Activated T-helper 2 cell treated with anti-CD3 and anti-CD28 coated beads, Interferon-gamma antibody, Interleukin-2, Interleukin-4, amounts not matched to agents 10 μg/mL and 5 μg/mL and 100 μg/mL, durations not matched to agents 14 hours and 24 hours and 36 hours (primary cell): ENCODE measurements at places on chromosomes 11 and 22. TPM values are rescaled to one million over a fixed set of nuclear protein-coding genes. Genes with fewer than 3 reads are reported as not detected.

- no peak for DNase-seq
Measured at GRCh38 chr22:22927888-22928665, 40.5 kb downstream of the IGLL5 start.

DNA sequence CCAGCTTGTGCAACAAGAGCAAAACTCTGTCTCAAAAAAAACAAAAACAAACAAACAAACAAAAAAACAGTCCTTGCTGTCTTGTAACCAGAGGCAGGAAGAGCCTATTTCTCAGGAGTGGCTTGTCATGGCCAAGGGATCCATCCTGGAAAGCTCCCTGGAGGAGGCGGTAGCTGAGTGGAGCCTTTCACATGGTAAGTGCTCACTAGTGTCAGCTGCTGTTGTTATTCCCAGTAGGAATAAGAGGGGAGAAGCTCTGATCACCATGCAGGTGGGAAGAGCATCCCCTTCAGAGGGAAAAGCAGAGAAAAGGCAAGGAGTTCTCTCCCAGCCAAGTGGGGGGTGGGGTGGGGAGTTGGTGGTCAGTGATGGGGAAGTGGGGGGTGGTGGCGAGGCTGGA lies 54.6 kb upstream of the WNT7B start:
- DNase-seq, result no peak

Gene SLC6A5
- total RNA-seq, result not detected in 2 replicates

- DNase-seq, result no peak
Measured at GRCh38 chr11:118980191-118980881, 8.8 kb downstream of the FOXR1 start.

Gene PGA3
- not detected in 2 replicates for total RNA-seq

Gene EIF3D
- 300 and 316 TPM in 2 replicates for total RNA-seq

- DNase-seq, result no peak
Measured at GRCh38 chr22:44097263-44098020, 73.3 kb downstream of the PARVB start.

Gene OR10A2
- 0.02 TPM in 1 of 2 replicates, not detected in the other for total RNA-seq
